ENCODE measurements at places on chromosomes 7 and 10. TPM values are rescaled to one million over a fixed set of nuclear protein-coding genes. Genes with fewer than 3 reads are reported as not detected.

- no peak for DNase-seq
Measured at GRCh38 chr7:53426145-53426750, 390.8 kb downstream of the POM121L12 start.

DNA sequence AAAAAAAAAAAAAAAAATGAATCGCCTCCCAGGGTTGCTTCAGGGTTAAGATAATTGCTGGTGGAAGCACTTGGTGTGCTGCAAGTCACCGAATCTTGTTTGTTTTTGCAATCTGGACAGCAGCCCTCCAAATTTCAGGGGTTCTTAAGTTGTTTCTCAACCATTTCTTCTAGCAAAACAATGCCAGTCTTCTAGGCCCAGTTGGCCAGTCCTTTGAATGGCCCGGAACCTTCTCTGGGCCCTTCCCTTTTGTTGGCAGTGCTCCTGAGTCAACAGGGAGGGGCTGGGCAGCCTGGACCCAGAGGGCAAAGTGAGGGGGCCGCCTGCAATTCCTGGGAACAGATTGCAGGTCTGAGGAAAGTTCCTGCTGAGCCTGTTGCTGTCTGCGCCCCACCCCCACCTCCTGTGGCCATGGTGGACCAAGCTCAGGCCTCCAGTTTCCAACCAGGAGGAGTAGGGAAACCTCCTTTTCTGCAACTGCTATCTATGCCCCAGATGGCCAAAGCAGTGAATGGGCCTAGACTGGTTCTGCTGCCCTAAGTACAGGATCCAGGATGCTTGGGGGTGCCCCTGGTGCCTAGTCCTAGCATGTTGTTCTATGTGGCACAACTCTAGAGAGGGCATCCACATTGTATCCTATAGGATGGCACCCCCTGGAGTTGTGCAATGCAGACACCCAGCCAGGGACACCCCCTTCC, 31.4 kb upstream of the PDCD4 start:
- DNase-seq: no peak

The MOGAT3 gene
- total RNA-seq: not detected

The VPS37D gene
- total RNA-seq: 6.6 TPM

DNA sequence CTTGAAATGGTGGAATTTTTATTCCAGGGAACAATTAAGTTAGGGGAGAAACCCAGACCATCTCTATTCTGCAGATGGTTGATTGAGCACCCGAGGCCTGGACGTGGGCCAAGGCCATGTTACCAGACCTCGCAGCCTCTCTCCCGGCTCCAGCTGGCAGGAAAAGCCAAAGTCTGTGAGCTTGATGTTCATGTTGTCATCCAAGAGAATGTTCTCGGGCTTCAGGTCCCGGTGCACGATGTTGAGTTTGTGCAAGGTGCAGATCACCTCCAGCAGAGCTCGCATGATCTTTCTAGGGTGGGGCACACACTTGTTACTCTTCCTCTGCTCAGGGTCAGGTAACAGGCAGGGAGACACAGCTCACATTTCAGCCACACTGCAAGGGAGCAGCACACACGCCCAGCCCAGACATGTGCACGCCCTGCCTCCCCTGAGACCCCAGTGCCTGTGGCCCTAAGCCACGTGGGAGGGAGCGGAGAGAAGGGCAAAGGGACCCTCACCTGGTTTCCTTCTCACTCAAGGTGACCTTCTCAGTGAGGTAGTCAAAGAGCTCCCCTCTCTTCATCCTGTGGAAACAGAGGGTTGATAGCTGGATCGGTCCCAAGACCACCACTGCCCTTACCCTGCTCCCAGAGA, 9.5 kb downstream of the PHKG1 start:
- DNase-seq: no peak

DNA sequence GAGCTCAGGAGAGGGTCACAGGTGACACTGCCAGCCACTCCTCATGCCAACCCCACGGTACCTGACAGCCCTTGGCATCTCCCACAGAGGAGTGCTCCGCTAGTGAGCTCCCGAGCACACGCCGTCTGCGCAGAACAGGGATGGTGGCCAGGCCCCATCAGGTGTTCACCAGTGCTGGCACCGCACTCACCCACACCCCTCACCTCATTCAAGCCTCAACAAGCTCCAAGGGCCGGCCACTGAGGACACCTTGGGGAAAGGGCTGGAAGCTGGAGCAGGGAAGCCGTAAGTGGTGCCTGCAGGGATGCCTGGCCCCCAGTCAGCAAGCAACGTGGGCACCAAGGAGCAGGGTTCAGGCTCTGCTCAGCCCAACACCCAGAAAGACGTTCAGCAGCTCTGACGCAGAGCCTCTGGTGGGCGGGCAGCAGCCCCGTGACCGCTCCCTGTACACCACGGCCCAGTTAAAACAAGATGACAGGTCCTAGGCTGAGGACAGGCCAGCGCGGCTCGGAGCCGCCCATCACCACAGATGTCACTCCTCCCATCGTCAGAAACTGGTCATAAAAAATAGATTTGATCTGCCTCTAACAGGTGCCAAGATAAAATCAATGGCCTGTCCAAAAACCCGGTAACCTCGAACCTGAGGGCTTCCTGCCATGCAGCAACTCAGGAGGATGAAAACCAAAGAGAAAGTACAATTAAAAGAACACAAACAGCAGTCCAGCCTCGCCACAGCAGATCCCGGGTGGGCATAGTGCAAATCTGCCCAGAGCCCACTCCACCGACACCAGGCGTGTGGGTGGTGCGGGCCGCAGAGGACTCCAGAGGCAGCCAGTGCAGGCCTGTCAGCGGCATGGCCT, 275.9 kb downstream of the MAD1L1 start:
- DNase-seq: no peak

GRCh38 chr7:17033245-17033644, 151.5 kb upstream of the AGR3 start:
- DNase-seq: no peak

The NPY4R gene
- total RNA-seq: 0.09 TPM

DNA sequence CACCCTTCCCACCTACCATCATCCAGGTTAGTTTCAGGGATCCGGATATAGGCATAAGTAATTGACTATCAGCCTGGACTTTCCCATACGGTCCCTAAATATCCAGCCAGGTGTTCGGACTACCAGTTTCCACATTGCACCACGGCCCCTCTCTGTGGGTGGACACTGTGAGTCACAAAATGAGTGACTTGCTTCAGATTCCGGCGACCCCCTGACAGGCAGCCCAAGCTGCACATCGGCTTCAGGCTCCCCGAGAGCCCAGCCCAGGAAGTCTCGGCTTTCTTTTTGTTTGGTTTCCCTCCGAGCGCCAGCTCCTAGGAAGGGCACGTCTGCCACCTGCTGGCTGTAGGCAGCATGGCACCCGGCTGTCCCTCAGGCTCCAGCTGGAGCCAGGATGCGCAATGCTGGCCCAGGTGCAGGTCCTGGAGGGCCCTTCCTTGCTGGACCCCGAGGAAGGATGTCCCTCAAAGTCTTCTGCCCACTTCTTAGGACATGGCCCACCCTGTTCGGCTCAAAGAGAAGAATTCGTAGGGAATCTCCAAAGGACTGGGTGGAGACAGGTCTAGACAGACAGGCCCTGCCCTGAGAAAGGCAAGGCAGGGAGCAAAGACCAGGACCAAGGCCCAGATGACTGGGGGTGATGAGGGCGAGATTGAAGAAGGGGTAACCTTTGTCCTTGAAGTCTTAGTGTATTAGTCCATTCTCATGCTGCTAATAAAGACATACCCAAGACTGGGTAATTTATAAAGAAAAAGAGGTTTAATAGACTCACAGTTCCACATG, 10.6 kb downstream of the HABP2 start:
- DNase-seq: peak; percentile 55

GRCh38 chr7:30232391-30232790, 52.0 kb upstream of the ZNRF2 start:
- DNase-seq: no peak

The FAM13C gene
- total RNA-seq: 0.22 TPM

- DNase-seq: peak; percentile 70
Measured at GRCh38 chr7:2680792-2681490, 7.1 kb upstream of the AMZ1 start.

DNA sequence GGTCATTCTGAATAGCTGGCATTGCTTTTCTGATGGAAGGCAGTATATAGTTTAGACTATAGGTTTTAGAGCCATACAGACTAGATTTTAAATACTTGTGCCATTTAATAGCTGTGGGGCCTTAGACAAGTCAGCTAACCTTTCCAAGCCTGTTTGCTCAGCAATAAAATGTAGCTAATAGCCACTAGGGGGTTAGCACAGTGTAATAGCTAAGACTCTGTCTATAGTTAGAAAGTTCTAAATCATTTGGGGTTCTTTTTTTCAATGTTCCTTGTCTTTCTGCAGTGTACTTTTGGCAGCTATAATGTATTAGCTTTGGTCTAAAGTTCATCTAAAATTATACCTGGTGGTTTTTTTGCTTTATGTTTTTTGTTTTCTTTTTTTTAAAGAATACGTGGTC, 7.5 kb upstream of the KIFBP start:
- no peak for DNase-seq

DNA sequence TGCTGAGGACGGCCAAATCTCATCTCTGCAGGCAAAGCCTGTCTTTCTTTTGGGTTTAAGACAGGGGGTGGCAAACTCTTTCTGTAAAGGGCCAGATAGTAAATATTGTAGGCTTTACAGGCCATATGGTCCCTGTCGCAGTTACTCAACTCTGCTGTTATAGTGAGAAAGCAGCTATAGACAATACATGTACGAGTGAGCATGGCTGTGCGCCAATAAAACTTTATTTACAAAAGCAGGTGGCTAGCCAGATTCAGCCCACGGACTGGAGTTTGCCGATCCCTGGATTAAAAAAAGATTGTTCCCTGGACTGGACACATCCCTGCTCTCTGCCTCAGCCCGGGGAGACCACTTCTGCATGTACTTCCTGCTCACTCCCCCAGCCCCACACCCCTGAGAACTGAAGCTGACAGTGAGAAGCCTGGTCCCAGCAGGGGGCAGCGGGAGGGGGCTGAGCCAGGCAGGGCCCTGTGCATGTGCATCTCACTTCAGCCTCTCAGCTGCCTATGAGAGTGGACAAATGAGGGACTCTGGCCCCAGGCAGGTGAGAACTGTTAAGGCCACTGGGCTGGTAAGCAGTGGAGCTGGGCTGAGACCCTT, 392.4 kb downstream of the PLXNA4 start:
- no peak for DNase-seq

The C10orf95 gene
- total RNA-seq: not detected

DNA sequence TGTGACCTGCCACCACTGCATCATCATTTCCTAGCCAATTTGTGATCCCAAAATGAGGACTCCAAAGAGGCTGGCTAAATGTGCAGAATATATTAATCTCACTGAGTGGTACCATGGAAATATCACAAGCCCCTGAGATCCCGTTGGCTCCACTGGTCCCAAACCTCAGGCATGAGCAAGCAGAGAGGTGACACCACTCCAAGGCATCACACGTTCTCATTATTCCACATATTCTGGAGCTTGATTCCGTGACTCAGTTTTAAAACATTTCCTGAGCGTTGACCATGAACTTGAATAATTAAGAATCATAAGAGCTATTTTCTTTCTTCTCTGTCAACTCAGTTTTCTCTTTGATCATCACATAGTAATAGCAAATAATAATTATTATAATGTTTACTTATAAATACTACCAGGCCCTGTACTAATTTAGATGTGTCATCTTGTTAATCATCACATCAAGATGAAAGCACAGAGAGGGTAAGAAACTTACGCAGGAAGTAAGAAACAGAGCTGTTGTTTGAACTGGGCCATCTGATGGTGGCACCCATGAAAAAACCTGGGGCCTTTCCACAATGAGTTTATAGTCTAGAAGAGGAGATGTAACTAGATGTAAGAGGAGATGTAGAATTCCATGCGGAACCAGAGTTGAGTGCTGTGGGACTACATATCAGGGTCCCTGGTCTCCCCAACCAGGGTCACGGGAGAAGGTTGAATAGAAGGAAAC, 3.5 kb downstream of the APBB1IP start:
- DNase-seq: peak; percentile 64

GRCh38 chr10:91713461-91714072, 80.7 kb upstream of the PPP1R3C start:
- no peak for DNase-seq

DNA sequence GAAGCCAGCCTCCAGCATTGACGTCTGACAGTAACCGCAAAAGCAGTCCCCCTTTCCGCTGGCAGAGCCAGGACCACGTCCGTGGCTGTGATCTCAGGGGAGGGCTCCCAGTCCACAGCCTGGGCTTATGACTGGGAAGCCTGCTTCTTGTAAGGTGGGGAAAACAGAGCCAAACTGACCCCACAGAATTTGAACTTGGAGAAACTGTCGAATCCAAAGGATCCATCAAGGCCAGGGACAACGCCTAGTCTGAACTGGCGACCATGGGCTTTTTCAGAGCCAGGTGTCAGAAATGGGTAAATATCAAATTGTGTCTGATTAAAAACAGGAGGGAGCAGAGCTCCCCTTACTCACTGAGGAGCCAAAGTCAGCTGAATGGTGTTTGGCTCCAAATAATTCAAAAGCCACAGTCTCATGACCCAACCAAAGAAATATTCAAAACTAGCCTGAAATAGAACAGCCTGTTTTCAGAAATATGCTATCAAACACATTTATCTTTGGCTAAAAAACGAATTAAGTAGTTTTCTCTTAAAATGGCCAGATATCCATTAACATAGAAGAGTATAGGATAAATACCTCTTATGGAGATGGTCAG, 751.4 kb upstream of the GALNT17 start:
- DNase-seq: no peak

The LRGUK gene
- 0.67 TPM for total RNA-seq

GRCh38 chr7:155287284-155287935, 10.3 kb upstream of the INSIG1 start:
- DNase-seq: no peak

DNA sequence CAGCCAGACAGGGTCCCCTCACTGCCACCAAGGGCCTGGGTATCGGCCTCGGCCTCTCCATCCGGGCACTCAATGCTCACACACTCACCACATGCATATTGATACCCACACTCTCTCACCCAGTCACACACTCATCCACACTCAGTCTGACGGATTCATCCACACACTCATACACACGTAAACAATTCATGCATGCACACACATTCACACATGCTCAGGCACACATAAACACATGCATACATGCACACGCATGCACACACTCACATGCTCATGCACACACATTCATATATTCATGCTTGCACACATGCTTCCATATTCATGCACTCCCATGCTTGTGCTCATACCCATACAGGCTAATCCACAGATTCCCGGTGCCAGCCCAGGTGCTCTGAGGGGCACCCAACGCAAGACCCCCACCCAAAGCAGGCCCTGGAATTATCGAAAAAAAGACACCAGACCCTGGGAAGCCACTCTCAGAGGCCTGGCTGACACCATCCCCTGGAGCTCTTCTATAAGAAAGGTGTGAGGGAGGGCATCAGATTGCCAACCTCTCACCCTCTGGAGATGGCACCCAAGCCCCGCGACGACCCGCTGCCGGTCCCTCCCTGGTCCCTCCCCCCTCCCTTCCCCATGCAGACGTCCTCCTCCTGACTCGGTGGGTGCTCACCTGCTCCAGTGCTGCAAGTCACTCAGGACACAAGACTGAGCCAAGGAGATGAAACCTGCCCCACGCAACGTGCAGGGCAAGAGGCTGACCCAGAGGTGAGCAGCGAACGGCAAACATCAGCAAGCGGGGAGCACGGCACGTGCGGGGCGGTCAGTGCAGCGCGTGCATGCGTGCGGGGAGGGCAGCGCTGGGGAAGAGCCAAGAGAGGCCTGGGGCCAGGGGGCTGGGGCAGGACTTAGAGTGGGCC, 15.2 kb downstream of the STK32C start:
- no peak for DNase-seq

- no peak for DNase-seq
Measured at GRCh38 chr7:2763597-2763996, 75.6 kb downstream of the AMZ1 start.

The SPDYE2 gene
- total RNA-seq: not detected

The TMEM213 gene
- total RNA-seq: not detected

The SP8 gene
- total RNA-seq: 0.71 TPM

Data from A172 (cell line).